ENCODE measurements at places on chromosomes 6 and 20.

DNA sequence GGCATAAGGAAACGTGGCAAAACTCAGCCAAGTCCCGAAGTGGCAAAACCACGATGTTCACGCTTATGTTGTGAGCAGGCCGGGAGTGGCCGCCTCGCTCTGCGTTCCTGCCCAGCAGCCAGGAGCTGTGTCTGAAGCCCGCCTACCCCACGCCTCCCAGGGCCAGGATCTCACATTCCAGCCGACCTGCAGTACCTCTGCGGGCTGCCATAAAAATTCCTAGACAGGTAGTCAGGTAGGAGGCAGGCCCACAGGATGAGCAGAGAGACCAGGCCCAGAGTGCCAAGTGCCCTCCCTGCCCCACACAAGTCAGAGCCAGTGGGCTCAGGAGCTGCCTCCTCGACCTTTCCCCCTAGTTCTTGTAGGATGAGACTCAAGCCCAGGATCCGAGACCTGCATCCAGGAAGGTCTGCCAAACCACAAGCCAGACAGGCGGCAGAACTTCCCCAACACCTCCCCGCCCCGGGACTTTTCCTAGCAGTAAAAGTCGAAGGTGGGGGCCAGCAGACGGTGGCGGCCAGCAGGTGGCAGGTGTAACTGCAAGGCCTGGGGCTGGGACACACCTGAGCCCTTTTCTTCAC, 16.7 kb downstream of the PMEPA1 start:
- DNase-seq: no peak

GRCh38 chr6:66897576-66897975, 1190.5 kb upstream of the EYS start:
- DNase-seq: no peak

- no peak for DNase-seq
Observed at GRCh38 chr20:51583499-51583898, 41.0 kb upstream of the NFATC2 start.

- no peak for DNase-seq
Observed at GRCh38 chr6:157096105-157096504, 227.2 kb downstream of the TMEM242 start.

DNA sequence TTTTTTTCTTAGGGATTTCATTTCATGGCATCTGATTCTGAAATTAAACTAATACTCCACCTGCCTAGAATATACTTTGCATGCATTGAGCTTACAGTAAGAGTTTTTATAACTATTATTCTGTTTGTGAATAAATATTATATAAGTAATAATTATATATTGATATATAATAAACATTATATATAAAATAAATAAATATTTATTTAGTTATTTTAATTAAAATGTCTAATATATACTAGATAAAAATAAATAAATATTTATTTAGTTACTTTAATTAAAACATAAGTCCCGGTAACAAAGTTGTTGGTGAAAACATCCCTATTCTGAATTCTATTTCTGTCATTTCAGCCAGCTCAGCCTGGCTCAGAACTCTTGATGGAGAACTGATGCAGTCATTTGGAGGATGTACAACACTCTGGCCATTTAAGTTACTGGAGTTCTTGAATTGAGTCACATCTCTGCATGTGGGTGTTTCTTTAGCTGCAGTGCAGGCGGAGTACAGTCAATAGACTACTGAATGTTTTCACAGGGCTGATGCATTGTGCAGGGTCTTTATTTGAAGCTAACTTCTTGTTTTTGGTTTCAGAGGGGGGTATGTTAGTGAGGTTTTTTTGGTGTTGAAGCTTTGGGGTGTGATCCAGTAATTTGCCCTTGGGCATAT, 508.9 kb upstream of the ADGRB3 start:
- no peak for DNase-seq

DNA sequence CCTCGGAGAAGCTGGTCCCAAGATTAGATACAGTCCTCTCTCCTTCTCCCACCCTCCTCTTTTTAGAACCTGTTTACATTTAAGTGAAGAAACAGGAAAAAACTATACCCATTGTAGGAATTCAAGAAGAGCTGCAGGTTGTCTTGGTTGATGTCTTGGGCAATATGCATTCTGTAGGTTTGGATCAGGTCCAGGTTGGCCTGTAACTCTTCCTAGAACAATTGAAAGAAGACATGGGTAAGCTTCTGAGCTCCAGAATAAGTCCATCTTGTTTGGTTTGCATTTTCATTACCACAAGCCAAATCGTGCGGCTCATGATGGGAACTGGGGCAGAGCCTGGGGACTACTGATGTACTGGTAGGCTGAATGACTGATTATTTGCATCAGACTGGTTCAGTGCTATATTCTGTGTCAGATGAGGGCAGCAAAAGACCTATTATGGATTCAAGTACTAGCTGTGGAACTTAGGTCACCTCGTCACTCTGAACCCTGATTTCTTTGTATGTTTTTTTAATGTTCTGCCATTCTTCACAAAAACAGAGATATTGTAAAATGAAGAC, 20.3 kb upstream of the SLA2 start:
- no peak for DNase-seq

DNA sequence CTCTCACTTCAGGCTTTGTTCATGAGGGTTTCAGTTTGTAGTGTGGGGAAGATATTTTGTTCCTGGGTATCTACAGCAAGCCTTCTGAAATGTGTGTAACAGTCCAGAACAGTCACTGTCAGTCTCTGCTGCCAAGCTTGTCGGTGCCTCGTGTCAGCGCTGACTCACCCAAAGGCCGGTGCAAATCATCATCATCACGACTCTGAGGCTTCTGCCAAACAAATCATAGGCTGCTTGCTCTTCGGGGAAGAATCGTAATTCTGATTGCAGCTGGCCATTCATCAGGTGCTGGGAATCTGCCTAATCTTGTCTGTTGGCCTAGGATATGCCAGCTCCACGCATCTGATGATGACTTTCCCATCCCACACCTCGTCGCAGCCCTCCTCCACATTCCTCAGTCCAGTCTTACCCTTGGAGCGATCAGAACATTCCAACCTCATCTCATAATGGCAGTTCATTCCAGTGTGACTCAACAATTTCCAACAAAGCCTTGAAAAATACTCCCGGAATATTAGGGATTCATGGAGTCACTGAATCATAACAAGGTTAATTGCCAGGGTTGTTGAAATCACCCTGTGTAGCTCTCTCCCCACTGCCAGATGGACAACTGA, 40.9 kb downstream of the ALDH8A1 start:
- DNase-seq: no peak

GRCh38 chr6:36930483-36930882, 24.1 kb upstream of the PI16 start:
- no peak for DNase-seq

GRCh38 chr6:24574809-24575208, 71.2 kb downstream of the KIAA0319 start:
- DNase-seq: no peak

DNA sequence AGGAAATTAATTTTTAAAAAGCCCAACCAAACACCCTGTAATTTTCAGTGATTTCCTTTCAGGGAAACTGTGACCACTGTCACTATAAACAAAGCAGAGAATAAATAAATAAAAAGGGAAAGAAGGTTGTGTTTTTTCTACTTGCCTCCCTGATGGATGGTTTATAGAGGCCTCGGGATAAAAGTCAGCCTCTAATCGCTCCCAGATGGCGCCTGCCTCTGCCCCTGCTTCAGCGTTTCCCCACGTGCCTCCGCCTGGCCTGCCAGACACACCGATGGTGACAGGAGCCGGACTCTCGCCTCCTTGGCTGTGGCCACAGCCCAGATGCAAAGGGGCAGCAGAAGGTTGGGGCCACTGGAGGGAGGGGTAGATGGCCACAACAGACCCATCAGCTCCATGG, 327.7 kb downstream of the CDC5L start:
- no peak for DNase-seq

- no peak for DNase-seq
Observed at GRCh38 chr6:169277619-169278018, 24.0 kb upstream of the THBS2 start.

GRCh38 chr6:170454512-170455285, 98.4 kb downstream of the PSMB1 start:
- DNase-seq: no peak

- no peak for DNase-seq
Observed at GRCh38 chr6:28335040-28335563, 846 bp downstream of the ZSCAN31 start.

- DNase-seq: no peak
Observed at GRCh38 chr6:24648276-24648675, 2.3 kb upstream of the KIAA0319 start.

- no peak for DNase-seq
Observed at GRCh38 chr6:4378319-4378996, 243.1 kb upstream of the ECI2 start.

DNA sequence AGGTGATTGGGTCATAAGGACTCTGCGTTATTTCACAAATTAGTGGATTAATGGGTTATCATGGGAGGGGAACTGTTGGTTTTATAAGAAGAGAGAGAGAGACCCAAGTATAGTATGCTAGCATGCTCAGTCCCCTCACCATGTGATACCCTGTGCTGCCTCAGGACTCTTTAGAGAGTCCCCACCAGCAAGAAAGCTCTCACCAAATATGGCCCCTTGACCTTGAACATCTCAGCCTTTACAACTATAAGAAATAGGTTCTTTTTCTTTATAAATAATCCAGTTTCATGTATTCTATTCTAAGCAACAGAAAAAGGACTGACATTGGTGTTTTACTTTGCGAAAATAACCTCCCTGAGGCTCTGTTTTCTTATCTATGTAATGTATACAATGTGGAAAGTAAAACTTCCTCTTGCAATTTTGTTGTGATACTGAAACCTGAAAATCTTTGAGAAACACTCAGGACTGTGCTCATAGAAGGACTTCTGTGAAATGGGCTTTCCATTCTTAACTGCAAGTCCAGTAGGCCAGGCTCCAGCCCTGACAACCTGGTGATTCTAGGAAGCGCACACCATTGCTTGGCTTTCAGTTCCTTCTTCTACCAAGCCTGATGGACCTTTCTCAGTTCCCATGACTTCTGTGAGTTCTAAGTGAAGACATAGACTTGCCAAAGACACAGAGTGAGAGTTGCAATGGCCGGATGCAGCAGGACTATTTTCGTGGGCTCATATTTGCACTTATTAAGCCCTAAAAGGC, 21.9 kb downstream of the SIRPD start:
- DNase-seq: no peak
